ENCODE measurements at places on chromosomes 3 and 15.
A peak's percentile ranks its signal among the peaks of the same experiment; 100 is the strongest.

GRCh38 chr3:24378313-24378712 lies 116.3 kb downstream of the THRB start:
- DNase-seq, result no peak

GRCh38 chr15:20280933-20281463 lies 260.6 kb downstream of the GOLGA6L6 start:
- no peak for DNase-seq

DNA sequence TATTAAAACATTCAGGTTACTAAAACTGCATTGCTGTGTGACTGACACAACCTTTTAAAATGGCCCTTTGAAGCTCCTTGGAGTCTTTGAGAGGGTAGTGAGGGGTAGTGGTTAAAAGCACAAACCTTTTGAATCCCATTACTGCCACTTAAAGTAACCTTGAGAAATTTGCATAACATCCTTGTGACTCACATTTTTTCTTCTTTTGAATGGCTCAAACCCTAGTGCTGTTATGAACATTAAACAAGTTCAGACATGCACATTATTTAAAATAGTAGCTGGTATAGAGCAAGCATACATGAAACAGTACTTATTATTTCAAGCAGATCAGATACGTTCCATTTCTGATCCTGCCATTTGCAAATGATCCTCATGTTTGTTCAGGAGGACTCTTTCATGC lies 3.7 kb upstream of the CLDN1 start:
- no peak for DNase-seq

- DNase-seq, result no peak
Measured at GRCh38 chr3:16599694-16600093, 5.5 kb downstream of the DAZL start.

DNA sequence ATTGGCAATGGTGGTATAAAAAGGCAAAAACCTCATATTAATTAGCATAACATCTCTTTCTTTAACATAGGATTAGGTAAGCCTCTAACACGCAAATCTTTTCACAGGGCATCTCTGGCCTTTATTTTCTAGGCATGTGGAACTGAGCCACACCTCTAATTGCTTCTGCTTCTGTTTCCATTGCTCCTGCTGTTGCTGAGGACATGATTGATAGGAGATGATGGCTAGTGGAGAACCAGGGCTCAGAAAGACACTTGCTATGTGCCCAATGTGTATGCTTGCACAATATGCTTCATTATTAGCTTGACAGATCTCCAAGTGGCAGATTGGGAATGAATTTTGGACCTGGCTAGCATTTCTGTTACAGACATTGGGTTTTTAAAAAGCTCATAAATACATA lies 114.5 kb downstream of the EPHA3 start:
- no peak for DNase-seq

GRCh38 chr15:71225851-71226250 lies 110.6 kb downstream of the THSD4 start:
- no peak for DNase-seq

DNA sequence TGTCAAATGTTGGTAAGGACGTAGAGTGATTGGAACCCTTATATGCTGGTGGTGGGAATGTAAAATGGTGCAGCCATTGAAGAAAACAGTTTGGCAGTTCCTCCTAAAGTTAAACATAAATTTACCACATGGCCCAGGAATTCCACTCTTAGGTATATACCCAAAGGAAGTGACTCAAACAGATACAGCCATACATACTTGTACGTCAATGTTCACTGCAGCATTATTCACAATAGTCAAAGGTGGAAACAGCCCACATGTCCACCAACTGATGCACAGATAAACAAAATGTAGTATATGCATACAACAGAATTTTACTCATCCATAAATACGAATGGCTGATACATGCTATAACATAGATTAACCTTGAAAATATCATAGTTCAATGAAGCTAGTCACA lies 13.2 kb downstream of the CLASP2 start:
- DNase-seq, result no peak

DNA sequence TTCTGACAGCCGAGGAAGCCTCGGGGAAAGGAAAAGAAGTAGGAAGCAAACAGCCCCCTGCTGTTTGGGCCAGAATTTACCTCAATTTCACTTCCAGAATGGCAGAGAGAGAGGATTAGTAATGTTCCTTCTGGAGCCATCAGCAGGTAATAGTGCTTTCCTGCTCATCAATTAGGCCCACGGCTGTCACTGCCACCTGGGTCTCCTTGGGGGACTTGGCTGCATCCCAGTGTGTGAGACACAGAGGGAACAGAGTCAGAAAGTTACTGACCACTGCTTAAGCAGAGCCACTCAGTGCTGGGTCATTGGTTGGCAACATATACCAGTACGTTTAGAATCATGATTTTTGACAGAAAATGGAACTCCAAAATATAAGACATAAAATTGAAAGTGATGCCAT lies 397.0 kb downstream of the EPHA3 start:
- no peak for DNase-seq

GRCh38 chr15:101520395-101520794 lies 30.9 kb upstream of the PCSK6 start:
- no peak for DNase-seq

DNA sequence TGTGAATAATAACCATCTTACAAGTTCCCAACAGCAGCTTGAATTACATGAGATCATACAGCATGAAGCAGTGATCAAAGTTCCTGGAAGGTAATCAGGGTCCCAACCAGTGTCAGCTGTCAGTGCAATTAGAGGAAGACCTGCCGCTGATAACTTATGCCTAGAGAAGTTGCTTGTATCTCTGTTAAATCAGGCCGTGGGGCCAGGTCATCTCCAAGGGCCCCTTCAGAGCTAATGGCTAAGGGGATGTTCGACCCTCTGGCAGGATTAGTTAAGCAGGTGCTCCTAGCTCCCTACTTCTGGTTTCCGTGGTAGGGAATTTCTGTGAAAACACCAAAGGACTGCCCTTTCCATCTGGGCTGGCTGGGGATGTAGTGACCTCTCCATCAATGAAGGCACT lies 251.0 kb downstream of the FAM43A start:
- no peak for DNase-seq

GRCh38 chr15:51100785-51101489 lies 6.2 kb upstream of the TNFAIP8L3 start:
- DNase-seq, result no peak

- DNase-seq, result no peak
Measured at GRCh38 chr3:186124592-186124991, 15.7 kb upstream of the ETV5 start.

DNA sequence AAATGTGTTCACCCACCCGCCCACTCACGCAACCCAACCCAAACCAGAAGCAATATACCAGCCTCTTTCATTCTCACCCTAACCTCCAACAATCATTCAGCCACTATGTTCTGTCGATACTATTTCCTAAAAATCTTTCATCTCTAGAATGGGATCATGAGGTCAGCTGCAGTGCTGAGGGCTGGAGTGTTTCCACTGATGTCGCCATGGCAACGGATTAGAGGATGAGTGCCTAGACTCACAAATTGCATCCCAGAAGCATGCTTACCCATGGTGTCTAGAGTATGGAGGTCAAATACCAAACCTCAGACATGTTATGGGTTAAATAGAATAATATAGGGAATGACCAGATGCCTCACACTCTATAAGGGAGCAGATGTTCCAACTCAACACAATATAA lies 138.5 kb downstream of the GABRB3 start:
- no peak for DNase-seq

- DNase-seq, result no peak
Measured at GRCh38 chr15:93200081-93200836, 111.2 kb upstream of the RGMA start.

DNA sequence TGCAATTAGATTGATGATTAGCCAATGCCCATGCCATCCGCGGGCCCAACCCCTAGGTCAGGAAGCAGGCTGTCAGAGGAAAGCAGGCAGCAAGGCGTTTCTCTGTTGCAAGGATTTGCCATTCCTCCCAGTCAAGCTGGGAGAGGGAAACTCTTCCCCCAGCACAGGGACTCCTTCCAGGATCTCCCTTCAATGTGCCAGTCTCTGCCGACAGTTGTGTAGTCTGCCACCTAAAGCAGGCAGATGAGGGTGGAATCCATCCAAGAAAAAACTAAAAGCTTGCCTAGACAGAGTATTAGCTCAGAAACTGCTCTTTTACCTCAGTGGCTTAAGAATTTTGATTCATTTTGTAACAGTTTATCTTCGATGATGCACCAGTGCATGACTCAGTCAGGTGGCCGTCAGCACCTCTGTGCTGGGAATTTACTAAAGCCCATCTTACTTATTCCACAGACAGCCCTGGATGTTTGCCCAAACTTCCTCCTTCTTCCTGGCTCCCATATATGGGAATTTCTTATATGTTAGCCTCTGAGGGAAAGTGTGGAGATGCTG lies 501.5 kb upstream of the THBS1 start:
- no peak for DNase-seq

DNA sequence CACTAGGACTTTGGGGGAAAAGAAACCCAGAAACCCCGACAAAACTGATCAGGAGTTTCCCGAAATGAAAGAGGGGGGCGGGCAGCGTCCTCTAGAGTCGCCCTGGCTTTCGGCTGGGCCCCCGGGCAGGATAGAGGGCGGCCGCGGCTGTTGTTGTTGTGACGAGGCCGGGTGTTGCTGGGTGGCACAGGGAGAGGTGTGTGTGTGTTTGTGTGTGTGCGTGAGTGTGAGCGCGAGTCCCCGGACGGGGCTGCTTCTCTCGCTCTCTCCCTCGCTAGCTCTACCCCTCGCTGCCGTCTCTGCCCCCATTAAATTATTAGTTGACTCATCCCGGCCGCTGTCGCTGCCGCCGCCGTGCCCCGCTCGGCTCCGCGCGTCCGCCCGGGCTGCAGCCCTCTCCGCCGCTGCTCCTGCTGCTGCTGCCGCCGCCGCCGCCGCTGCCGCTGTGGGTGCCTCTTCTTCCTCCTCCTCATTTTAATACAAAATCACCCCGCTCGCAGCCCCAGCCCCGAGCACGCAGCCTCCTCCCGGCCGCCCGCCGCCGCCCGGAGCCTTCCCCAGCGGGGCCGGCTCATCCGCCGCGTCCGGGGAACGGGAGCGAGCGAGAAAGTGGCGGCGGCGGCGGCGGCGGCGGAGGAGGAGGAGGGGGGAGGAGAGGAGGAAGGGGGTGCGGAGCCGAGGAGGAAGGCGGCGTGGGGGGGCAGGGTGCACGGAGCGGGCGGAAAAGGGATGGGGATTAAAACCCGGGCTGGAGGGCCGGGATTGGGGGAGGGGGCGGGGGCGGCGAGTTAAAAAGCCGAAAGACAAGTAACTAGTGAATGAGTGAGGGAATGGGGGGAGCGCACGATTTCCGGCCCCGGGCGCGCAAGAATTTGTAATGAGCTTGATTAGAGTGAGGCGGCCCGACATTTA lies at the start of gene SATB1:
Gene SATB1 (minus strand): TSS at position 611 of the 912 bp plus-strand sequence. CDS start 4,372 bp downstream, outside the sequence.
- DNase-seq, result peak; percentile 67

GRCh38 chr3:171245796-171246765 lies 214.1 kb downstream of the TNIK start:
- no peak for DNase-seq

DNA sequence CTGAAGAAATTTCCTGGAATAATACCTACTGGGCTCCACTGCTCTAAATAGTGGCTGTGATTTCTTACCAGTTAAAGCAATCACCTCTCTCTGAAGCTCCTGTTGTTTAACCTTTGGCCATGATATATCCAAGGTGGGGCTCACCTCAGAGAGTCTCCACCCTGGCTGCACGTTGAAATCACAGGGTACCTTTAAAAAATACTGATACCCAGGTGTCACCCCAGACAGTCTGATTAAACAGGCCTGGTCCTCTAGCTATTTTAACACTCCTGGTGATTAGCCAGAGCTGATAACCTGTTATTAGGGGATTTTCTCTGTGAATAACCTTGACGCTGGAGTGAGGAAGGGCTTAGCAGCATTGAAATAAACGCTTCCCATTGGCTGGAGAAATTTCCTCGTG lies 22.3 kb upstream of the ZBTB38 start:
- DNase-seq, result no peak

- no peak for DNase-seq
Measured at GRCh38 chr3:99962703-99963102, 145.0 kb downstream of the CMSS1 start.

GRCh38 chr15:78182336-78182700 lies 33.2 kb downstream of the IDH3A start:
- no peak for DNase-seq

DNA sequence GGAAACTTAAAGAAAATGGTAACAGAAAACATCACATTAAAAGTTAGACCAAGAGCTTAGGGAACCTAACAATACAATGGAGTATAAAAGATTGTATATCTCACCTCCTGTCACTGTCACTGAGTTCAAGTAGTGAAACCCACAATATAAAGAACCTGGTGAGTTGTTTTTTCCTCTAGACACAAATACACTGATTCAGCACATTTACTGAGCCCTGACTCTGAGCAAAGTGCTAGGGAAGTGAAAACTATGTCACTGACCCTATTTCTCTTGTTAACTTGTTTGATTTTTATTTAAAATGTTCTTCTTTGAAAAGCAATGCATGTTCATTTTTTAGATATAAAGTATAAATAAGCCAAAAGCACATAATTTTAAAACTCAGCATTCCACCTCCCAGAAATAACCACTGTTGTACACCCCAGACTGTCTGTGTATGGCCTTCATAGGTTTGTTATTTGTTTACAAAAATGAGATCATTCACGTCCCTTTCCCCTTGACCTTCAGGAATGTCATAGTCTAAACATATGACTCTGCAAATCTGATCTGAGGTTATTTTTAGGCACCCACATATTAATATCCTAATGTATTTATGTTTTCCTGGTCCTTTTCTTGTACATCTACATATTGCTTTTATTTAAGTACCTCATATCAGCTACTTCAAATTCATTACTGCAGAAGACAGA lies 69.2 kb upstream of the CSTA start:
- peak; percentile 29 for DNase-seq

- no peak for DNase-seq
Measured at GRCh38 chr3:43379343-43379742, 93.0 kb downstream of the SNRK start.

- DNase-seq, result no peak
Measured at GRCh38 chr15:35737441-35737840, 191.5 kb upstream of the DPH6 start.

All from CD14-positive monocyte (primary cell).